ENCODE measurements at places on chromosomes 6 and 20.

DNA sequence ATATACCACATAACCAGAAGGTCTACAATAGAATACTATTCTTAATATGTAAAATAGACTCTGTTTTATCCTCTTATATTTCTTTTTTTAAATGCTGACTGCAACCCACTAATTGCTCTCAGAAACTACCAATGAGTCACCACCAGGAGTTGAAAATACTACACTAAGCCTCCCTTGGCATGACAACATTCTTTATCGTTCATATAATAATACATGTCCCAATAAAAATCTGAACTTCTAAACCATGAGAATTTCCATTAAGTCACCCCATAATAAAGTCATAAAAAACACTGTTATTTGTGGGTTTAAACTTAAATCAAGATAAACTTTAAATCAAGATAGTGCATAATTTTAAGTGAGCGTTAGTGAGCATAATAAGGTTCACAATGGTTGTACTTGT, 4.2 kb downstream of the HACE1 start:
- DNase-seq: no peak

GRCh38 chr20:35742741-35743523, 872 bp upstream of the RBM39 start:
- no peak for DNase-seq

GRCh38 chr6:158718461-158719046, 68.7 kb downstream of the SYTL3 start:
- no peak for DNase-seq

- no peak for DNase-seq
These were observed 60.5 kb upstream of the SLCO4A1 start for GRCh38 chr20:62581806-62582205.

- no peak for DNase-seq
These were observed 15.9 kb downstream of the OSBPL2 start for GRCh38 chr20:62254021-62254724.

DNA sequence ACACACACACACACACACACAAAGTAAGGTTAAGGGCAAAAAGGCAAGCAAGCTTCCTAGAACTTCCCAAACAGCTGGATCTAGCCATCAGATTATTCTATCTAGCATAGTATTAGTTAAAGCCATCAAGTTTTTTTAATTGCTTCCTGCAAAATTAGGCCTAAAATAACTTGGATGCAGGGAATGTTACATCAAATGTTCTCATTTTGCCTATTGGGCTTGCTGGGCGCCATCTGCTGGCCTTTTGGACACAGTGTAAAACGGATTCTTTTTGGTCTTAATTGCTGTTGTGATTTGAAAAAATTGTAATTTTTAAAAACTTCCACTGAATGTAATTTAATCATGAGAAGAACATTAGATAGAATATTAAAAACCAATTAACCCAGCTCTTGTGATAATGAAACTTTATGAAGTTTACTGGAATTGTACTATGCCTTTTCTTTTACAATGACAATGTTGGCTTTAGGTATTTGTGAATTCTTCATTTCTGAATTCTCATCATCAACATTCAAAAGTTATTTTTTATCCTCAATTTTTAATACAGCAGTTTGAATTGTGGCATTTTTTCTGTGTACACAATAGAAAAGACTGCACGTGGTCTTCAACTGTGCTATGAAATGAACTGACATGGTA, 6.8 kb downstream of the MKKS start:
- peak; percentile 28 for DNase-seq

DNA sequence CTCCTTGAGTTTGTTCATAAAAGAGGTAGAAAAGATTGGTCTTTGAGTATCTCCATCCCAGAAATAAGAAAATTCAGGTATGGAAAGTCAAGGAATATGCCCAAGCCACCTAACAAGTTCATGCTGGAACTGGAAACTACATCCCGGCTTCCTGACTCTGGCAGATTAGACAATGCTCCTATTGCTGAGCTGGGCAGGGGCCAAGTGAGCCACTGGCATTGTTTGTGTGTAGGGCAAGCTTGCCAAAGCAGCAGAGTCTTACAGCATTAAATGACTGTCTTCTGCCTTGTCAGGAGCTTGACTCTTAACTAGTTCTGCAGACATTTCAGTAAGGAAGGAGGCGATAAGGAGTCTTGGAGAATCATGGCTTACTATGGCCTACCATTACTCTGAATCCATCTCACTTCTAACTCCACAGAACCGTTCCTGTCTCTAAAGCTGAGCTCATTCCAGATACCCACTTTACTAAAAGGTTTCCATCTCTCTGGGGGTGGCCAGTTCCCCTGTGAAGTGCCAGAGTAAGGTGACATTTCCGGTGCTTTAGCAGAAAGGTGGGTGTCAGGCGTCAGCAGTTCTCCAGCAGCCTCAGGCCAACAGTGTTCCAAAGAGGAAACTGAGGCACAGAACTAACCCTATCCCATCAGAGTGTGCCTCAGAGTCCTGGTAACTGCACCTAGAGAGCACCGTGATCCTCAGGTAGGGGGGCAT, 30.1 kb downstream of the PRDM1 start:
- no peak for DNase-seq

DNA sequence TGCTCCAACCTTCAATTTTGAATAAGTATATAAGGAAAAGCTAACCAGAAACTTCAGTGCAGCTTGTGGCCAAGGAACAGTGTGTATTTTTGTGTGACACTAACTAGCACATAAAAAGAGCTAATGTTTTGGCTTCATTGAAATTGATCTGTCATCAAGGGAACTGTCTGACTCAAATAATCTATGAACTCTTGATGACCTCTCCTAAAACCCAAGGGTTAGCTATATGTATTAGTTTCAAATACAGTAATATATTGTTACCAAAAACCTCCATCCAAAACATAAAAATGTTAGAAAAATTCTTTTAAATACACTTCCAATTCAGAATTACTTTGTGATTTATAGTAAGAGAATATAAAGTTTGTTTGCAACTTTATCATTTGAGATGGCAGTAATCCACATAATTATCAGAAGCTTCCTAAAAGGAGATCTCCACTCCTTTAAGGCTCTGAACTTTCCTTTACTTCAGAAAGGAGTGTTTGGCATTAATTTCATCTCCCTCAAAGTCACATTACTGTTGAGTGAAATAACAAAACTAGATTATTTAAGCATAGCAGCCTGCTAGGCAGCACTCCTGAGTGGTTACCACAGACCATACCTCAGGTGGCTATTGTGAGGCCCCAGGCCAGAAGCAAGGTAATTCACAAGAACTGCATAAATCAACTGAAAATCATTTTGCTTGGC, 46.3 kb upstream of the HSF2 start:
- no peak for DNase-seq

DNA sequence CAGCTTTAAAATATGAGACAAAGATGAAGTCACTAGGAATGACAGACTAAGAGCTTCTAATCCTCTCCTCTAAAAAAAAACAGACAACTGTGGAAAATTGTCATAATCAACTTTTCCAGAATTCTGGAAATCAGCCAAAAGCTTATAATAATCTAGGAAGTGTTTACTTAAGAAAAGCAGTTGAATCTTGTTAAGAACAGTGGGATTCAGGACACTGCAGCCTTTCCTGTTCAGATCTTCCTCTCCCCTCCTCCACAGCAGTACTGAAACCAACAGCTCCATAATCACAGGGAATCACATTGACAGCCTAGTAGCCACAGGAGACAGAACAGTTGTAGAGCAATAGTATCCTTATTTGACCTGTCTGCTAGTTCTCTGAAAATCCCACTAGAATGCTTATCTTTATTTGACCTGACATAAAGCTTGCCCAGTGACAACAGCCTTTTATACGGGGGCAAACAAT, 41.6 kb downstream of the IBTK start:
- DNase-seq: no peak

GRCh38 chr6:54315656-54316055, 7.4 kb downstream of the TINAG start:
- no peak for DNase-seq

- no peak for DNase-seq
These were observed 219.2 kb upstream of the SGK1 start for GRCh38 chr6:134537146-134537555.

DNA sequence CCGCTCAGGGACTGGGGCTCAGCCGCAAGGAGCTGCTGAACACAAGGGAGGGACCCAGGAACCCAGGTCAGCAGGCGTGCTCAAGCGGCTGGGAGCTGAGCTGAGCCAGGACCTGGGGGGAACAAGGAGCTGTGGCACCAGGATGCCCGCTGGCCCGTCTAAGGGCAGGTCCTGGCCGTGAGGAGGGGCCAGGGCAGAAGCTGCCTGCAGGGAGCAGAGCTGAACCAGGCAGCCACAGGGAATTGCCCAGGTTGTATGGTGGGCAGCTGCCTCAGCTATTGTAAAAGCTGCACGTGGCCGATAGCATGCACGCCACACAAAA, 133.3 kb downstream of the AGPAT4 start:
- DNase-seq: no peak

DNA sequence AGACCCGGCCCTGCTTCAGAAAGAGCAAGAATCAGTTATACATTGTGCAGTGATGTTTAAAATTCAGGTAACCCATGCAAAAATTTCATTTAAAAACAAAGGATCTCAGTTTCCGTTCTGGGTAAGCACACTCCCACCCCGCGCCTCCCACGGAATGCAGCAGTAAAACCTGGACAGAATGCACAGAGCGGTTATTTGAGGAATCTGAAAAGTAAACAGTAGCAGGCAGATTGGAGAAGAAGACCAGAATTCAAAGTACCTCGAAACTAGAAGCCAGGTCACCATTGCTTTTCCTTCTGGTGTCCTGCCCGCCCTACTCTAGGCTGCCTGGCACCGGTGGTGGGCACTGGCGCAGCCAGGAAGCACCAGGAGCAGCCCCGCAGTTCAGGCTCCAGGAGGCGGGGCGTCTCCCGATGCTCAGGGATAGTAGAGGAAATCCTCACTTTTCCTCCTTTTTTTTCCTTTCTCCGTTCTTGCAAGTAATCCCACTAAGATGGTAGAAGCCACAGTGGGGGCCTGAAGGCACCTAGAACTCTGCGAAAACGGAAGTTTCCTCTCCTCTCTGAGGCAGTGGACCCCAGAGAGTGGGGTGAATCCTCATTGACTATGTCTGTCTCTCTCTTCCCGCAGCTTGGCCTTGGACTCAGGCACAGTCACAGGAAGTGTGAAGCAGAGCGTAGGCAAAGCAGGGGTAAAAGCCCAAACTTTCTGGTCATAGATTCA, 28.3 kb downstream of the METTL24 start:
- no peak for DNase-seq

GRCh38 chr20:35434085-35435005, 3.7 kb downstream of the GDF5 start:
- DNase-seq: no peak

DNA sequence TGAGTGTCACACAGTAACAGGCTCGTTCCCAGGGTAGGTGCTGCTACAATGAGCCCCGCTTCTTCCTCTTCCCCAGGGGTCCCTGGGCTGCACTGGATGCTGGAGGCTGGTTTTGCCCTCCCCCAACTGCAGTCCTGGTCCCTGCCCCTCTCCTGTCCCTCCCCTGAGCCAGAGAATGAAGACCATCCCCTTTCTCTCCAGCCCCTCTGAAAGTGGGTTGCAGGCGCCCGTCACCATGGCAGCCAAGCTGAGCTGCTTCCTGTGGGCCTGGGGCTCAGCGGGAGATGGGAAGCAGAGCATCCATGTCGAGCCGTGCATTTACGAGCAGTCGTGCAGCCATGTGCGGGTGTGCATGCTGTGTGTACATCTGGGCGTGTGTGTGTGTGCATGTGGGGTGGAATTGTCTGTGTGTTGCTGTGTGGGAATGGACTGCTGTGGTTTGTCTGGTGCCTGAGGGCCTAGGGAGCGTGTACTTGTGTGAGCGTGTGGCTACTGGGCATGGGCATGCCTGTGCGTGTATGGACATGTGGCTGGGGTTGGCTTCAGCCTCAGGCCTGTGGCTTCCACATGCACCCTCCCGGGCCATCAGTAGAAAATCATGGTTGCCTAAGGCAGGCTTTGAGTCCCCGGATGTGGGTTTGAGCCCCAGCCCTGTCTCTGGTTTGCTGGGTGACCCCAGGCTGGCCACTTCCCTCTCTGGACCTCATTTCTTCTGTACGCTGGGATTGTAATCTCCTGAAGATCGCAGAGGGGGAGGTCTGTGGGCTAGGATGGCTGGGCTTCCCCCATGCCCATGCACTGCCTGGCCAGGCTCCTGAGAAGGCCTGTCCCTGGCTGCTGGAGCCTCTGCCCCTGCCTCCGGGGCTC, 48.8 kb downstream of the SRC start:
- DNase-seq: no peak

DNA sequence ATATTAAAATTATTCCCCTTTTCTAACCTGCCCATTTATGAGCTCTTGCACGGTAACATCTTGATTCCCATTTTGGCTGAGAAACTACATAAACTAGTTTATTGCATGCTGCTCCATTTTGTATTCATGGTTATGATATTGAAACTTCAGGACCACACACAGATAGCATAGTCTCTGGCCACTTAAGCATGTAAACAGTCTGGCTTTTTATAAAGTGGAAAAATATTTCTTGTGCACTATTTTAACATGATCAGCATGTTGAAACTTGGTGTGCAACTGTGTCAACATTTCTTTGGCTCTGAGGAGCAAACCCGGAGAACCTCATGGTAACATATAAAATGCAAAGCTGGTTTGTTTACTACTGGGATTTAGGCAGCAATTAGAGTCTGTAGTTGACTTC, 70.7 kb downstream of the SLX4IP start:
- DNase-seq: no peak

DNA sequence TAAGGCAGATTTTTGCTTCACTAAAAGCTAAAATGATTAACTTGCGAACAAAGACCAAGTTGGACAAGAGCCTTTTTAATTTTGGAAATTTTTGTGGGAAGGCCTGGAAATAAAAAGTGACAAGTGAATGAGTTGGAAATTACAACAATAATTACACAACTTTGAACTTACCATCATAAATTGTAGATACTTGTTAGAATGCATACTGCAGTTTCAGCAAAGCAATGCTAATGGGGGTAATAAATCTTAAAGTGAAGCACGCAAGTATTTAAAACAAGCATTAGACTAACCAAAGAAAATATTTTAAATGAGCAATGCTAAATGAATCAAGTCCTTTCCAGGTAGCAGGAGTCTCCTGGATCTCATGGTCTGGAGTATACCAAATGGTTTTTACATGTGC, 83.2 kb upstream of the EYA4 start:
- DNase-seq: no peak

DNA sequence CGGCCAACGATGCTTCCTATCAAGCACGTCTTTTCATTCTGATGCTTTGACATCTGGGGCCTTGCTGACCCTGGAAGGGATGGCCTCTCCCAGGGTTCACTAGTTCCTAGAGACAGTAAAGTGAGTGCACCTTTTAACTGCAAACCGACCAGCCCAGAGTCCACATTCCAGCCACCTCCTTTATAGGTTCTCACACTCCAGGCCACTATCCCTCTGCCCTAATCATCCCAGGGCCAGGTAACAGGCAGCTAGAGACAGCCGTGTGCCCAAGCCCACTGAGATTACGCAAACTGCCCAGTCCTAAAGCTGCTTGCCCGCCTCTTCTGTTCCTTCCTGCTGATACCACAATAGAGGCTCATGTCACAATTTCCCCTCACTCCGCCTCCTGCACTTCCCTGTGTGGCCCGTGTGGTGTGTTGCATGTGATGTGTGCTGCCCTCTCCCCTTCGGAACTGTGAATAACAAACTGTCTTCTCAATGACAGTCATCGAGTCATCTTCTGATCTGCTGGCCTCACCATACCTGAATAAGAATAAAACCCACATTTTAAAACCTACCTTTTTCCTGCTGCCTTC, 123.7 kb upstream of the EXOC2 start:
- no peak for DNase-seq
